ENCODE measurements at places on chromosomes 12 and 14.

DNA sequence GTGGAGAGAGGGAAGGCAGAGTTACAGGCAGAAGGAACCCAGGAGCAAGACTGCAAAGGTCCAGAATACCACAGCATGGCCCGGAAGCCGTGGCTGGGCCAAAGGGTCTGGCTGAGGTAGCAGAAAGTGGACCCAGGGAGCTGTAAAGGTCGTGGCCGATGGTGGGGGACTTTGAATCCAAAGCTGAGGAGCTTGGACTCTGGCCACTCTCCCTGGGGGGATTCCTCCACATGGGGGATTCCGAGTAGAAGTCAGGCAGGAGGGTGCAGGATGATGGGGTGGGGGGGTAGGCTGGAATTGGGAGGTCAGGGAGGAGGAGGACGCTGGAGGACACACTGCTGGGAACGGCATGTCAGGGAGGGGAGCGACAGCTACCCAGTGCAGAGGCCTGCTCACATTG is 125.2 kb downstream of the GCH1 start:
- DNase-seq: no peak

DNA sequence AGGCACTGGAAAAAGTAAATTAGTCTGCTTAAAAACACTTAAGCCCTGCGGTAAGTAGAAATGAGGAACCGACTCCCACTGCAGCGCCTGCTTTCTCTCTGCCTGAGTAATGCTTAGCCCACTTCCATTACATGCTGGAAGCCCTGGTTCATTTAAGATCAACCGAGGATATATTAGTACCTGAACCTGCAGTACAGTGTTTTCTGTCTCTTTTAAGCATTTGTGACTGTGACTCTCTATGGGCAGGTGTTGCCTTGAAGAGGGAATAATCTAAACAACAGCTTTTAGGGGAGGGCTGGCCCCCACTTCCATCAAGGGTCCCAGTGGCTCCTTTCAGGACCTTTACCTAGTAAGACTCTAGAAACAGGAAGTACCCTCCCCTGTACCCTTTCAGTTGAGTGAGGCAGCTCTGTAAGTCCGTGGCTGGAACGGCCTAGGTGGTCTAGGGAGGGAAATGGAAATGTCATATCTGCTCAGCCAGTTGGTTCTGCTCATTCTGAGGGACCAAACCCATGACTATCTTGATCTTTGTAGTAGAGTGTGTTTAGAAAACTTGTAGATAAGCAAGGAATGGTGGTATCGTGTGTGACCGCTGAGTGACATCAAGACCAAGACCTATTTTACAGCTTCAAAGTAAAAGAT is 56.2 kb downstream of the FNTB start:
- DNase-seq: no peak

DNA sequence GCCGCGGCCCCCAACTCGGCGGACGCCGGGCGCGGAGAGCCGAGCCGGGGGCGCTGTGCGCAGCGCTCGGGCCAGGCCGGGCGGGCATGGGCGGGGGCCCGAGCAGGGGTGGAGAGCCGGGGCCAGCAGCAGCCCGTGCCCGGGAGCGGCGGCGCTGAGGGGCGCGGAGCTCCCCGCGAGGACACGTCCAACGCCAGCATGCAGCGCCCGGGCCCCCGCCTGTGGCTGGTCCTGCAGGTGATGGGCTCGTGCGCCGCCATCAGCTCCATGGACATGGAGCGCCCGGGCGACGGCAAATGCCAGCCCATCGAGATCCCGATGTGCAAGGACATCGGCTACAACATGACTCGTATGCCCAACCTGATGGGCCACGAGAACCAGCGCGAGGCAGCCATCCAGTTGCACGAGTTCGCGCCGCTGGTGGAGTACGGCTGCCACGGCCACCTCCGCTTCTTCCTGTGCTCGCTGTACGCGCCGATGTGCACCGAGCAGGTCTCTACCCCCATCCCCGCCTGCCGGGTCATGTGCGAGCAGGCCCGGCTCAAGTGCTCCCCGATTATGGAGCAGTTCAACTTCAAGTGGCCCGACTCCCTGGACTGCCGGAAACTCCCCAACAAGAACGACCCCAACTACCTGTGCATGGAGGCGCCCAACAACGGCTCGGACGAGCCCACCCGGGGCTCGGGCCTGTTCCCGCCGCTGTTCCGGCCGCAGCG is 639 bp downstream of the FZD10 start:
- no peak for DNase-seq

- DNase-seq: no peak
Measured at GRCh38 chr14:73773441-73774240, 59.5 kb upstream of the PNMA1 start.

DNA sequence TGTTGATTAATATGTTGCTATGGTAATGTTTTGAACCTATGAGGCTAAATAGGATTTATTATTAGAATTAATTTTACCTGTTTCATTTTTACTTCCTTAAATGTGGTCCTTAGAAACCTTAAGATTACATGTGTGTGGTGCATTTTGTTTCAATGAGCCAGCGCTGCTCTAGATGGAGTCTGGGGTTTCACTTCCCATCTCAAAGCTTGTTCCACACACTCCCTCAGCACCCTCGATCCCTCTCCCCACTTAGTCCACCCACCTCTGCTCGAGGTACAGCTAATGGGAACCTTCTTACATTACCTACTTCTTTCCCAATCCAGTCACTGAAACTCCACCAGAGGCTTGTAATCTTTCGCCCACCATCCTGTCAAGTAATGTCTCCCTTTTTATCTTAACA is 205.2 kb downstream of the PAX9 start:
- DNase-seq: no peak

GRCh38 chr14:95250140-95250769 is 69.5 kb downstream of the CLMN start:
- DNase-seq: no peak

DNA sequence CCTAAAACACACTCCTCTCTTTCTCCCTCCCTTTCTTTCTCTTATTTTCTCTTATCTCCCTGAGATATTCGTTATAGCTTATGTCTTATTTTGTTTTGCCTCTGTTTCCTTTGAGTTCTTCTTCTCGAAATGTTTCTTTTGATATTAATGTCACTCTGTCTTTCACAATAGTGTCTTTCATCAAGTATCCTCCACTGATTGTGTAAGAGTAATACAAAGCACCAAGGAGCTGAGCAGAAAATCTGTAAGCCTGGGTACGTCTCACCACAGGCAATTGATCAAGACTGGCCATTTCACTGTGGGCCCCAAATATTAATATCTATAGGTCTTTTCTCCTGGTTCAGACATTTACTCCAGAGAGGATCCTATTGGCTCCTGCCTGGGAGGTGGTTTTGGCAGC is 4.8 kb upstream of the LYZ start:
- no peak for DNase-seq

DNA sequence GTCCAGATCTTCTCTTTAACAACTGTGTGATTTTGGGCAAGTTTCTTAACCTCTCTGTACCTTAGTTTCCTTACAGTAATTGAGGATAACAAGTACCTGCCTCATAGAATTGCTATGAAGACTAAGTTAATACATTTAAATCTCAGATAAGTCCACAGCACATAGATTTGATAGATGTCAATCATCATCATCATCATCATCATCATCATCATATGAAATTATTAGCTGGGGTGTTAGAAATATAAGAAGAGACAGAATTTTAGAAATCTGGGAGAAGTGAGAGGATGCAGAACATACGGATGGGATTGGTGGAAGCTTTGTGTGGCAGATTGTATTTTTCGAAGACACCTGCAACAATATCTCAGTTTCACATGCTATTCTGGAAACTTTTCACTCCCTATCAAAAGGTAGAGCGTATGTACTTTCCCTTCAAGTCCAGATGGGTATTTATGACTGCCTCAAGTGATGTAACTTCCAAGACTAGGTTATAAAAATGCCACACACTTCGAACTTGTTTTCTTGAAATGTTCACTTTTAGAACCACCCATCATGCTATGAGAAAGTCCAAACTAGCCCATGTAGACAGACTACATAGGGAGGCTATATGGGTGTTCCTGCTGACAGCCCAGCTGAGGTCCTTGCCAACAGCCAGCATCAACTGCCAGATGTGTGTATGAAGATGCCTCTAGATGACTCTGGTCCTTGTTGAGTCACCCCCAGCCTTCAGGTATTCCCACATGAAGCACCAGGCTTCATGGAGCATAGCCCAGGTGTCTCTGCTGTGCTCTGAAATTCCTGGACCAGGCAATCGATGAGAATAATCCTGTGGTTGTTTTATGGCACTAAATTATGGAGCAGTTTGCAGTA is 20.7 kb upstream of the SDR39U1 start:
- DNase-seq: no peak

GRCh38 chr12:2173971-2174370 is 121.2 kb downstream of the CACNA1C start:
- no peak for DNase-seq

DNA sequence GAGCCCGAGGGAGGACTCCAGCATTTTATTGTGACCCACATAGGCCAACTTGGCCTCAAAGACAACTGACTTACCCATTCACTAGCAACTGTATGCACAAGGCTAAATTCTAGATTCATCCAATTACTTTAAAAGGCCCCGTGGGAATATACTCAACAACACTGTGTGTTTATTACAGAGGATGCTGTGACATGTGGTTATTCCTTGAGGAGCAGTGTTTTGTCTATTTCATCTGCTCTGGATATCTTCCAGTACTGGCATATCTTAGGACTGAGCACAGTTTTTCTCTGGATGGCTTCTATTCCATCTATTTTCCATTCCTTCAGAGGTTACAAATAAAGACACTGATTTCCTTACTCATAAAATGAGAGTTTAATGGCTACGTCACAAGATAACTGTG is 87.2 kb upstream of the KRAS start:
- DNase-seq: no peak

- DNase-seq: no peak
Measured at GRCh38 chr14:65599375-65599774, 186.8 kb downstream of the FUT8 start.

- no peak for DNase-seq
Measured at GRCh38 chr12:128381541-128381940, 114.6 kb downstream of the TMEM132C start.

DNA sequence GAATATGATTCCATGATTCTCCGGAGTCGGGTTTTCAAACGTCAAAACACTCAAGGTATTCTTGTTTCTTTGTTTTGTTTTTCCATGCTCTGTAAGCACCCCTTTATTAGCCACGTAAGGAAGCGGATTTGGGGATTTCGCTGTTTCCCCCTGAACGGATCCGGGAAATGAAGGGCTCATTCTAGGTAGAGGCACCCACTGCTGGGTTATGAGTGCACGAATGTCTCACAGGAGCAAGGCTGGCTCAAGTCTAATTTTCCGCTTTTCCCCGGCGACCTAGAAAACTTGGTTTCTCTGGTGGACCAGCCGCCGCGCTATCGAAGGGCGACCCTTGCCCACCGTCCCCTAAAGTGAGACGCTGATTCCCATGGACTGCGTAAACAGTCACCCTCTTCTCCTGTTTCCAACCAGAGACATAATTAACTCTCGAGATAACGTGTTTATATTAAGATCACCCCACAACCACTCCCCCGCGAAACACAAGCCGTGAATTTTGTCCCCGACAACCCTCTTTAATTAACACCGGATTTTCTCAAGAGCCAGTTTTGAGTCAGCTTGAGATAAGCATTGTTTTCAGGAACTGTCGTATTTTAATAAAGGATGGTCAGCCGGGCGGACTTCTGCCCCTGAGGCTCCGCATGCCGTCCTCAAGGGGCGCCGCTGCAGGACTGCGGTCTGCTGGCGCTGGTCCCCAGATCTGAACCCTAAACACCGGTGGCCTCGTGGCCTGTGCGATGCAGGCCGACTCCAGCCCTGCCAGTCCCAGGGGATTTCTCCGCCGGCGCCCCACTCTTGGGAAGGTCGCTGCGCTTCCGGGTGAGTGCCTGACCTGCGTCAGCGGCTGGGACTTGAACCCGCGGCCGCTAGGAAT is 515 bp upstream of the ABCC9 start:
- DNase-seq: no peak

DNA sequence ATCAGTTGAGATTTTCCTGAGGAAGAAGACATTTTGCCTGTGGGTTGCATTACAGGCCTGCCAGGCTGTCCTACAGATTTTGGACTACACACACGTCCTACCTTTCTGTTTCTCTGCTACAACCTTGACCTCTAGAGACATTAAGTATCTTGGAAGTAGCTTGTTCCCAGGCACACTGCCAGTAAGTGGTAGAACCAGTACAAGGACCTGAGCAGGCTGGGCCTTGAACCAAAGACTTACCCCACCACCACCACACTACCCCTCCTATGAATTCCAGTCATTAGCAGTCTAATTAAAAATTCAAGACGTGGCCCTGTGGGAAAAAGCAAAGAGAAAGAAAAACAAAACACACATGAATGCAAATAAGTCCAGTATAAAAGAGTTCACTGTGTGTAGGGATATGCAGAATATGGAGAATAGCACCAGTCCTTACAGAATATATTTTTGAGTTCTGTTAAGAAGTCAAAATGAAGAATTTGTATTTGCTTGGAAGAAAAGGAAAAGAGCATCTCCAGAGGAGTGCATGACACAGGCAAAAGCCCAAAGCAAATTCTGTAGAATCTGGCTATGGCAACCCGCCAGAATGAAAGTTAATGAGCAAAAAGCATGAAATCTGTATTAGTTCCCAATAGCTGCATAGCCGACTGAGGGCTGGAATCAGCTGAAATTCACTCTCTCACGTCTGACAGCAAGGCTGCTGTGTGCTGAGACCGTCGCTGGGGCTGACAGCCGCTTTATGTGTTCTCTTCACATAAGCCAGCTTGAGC is 74.3 kb upstream of the ST8SIA1 start:
- DNase-seq: no peak

- DNase-seq: no peak
Measured at GRCh38 chr14:76715511-76716081, 45.7 kb upstream of the VASH1 start.

DNA sequence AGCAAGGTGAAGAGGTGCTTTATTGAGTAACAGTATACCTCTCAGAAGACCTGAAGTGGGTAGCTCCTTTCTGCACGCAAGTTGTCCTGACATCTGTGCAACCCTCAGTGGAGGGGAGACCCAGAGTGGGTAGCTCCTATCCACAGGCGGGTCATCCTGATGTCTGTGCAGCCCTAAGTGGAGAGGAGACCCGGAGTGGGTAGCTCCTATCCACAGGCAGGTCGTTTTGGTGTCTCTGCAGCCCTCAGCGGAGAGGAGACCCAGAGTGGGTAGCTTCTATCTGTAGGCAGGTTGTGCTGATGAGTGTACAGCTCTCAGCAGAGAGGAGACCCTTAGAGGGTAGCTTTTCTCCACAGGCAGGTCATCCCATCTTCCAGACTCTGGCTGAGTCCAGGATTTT is 45.1 kb upstream of the PRPF39 start:
- DNase-seq: no peak

DNA sequence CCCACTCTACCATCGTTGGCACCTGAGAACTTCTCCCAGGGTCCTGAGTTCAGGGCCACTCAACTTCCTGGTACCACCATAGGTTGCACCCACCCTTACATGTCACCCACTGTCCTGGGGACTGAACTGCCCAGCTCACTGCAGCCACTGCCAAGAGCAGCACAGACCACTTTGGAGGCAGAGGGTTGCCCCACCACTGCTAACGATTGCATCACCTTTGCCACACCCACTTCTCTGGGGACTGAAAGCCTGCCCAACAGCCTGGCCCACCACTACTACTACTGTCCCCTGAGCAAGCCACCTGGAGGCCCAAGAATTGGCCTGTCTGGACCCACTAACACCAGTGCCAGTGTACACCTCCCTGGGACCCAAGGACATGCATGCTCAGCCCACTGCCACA is 27.6 kb downstream of the CACNA2D4 start:
- DNase-seq: no peak

All from stimulated activated CD4-positive, alpha-beta T cell treated with anti-CD3 and anti-CD28 coated beads, Interleukin-1b, Interleukin-23, amount 100 ng/mL, for 1 hour (primary cell).